Trophoblast cell (in vitro differentiated cells and primary cell): ENCODE measurements at places on chromosomes 7 and 10.

DNA sequence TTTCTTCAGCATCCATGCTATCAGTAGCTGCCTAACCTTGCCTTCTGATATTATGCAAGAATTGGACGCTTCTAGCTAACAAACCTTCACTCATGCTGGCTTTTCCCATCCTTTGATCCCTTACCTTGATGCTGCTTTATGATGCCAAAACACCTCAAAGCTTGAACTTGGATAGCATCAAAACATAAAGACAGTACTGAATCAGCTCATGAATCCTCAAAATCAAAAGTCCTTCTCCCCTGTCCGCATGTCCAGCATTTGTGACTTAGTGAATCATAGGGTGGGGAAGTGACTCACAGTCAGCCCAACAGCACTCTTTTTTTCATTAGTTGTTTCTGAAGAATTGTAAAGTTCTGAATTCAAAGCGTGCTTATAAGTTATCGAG, 89.5 kb upstream of the PIK3CG start:
- peak; percentile 60 for DNase-seq

DNA sequence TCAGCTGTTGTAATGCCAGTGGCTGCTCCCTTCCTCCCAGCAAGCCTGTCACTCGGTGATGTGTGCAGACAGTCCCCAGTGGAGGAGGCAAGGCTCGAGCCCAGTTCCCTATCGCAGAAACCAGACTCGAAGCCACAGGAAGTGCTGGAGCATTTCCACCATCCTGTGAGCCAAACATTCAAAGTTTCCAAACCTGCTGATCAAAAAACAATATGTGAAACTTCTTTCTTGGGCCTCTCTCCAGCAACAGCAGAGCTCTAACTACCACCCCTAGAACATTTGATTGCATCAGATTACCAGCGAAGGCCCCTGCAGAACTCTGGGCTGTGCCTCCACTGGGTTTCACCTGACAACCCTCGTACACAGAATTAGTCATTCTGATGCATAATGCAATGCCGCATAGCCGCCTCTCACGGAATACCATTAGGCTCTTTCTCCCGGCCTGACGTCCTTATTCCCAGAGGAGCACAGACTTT, 94.0 kb downstream of the ELMO1 start:
- no peak for DNase-seq

DNA sequence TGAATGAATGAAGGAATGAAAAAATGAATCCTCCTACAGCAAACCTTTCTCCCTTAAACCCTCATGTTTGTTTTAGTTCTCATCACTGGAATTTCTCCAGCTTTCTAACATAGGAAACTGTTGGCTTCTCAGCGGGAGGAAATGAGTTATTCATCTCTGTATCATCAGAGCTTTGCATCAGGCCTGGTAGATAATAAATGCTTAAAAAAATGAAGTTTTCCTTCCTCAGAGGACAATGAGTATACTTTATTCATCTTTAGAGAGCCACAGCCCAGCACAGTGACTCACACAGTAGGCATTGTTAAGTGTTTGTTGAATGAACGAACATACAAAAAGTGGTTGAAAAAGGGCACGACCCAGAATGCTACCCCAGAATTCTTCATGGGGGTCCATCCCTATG, 62.6 kb downstream of the COL13A1 start:
- DNase-seq = no peak

DNA sequence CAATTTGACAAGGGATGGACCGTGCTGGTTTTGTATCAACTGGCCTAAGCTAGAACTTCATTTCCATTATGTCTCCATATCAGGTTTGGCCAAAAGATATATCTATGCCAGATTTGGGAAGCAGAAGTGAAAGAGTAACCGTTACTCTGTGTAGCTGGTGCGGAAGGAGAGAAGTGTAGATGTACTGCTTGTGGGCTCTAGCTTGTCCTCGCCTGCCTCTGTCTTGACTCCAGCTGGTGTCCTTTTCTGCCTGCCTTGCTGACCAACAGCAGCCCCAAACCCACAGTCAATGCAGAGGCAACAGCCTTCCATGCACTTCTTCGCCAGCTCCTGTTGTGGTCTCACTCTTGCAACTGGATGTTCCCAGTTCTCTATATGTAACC, 128.5 kb downstream of the KIF20B start:
- DNase-seq = no peak

GRCh38 chr7:54354436-54354835, 187.7 kb upstream of the VSTM2A start:
- no peak for DNase-seq

GRCh38 chr7:80760292-80760691, 121.8 kb downstream of the CD36 start:
- DNase-seq = no peak

DNA sequence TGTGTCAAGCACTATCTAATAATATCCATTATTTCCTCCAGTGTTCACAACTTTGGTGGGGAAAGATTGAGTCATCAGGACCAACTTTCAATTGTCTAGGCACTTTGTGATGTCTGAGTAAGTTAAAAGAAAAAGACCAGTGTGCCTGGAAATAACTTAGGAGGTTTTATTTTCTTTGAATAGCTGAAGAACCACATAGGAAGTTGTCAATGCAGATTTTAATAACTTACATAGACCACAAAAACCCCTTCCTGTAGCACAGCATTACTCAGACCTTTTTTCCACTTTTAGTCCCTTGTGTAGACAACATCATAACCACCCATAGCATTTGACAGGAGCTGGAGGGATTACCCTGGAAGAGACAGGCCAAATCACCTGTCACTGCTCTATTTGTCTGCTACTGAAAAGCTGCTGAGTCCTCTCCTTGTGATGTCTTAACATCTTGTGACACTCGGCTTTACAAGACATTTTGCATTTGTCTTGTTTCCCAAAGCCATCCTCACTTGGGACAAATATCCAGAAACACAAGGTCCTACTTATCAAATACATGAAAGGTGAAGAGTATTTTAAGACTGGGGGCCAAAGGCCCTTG, 241.5 kb upstream of the PTER start:
- DNase-seq = no peak

- no peak for DNase-seq
Observed at GRCh38 chr7:129907122-129907736, 45.5 kb downstream of the UBE2H start.

DNA sequence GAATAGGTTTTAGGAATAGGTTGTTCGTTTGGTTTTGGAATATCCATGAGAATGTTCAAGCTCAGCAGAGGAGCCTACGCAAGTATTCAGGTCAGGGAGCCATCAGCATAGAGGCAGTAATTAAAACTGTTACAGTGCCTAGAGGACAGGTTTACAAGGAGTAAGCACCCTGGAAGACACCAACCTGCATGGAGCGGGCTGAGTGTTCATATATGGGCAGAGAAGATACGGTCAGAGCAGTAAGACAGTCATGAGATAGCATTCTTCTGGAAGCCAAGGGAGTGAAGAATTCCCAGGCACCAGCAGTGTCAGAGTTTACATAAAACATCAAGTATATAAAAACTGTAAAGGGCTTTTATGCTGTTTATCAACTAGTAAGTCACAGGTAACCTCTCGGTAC, 96.5 kb downstream of the LRRC4 start:
- DNase-seq = peak; percentile 66

GRCh38 chr7:31254926-31255325, 85.6 kb downstream of the NEUROD6 start:
- DNase-seq = no peak

DNA sequence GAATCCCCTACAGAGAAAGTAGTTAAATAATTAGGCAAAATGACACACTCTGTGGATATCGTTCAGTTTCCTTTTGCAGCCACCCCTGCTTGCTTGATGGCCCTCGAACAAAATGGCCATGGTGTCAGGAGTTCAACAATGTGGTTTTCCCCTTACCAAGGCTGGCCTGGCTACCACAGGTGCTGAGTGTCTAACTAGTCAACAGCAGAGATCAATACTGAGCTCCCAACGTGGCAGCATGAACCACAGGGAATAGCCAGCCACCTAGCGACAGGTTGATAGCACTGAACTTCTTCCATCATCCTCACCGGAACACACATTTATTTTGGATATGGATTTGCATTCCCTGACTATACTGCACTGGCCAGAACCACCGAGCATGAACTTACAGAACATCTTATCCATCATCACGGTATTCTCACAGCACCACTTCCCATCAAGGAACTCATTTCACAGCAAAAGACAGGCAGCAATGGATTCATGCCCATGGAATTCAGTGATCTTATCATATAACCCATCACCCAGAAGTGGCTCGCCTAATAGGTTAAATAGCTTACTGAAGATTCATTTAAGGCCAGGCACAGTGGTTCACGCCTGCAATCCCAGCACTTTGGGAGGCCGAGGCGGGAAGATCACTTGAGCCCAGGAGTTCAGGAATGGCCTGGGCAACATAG, 6.3 kb downstream of the C10orf67 start:
- peak; percentile 95 for DNase-seq

- DNase-seq = no peak
Observed at GRCh38 chr7:121192834-121193233, 136.0 kb upstream of the WNT16 start.

- no peak for DNase-seq
Observed at GRCh38 chr7:92697414-92697813, 107.2 kb upstream of the FAM133B start.

- DNase-seq = no peak
Observed at GRCh38 chr10:86339226-86339865, 27.2 kb downstream of the GRID1 start.

DNA sequence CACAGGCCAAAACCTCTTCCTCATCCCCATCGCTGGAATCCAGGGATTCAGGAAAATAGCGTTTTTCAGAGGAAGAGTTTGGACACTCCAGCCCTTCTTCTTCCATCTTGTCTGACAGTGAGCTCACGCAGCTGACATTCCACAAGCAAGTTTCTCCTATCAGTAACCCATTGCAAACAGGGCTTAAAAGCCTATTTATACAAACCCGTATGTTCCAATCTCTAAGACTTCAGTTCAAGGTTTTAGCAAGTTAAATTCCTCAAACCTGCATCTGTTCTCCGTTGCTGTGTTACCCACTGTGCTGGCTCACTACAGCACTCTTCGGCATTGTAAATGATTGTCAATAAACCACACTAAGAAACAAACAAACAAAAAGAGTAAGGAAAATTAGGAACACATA, 373 bp downstream of the DHX32 start:
- DNase-seq = peak; percentile 32

- peak; percentile 14 for DNase-seq
Observed at GRCh38 chr7:54349229-54349628, 192.9 kb upstream of the VSTM2A start.

- no peak for DNase-seq
Observed at GRCh38 chr10:123134915-123135414, 805 bp upstream of the HMX3 start.

DNA sequence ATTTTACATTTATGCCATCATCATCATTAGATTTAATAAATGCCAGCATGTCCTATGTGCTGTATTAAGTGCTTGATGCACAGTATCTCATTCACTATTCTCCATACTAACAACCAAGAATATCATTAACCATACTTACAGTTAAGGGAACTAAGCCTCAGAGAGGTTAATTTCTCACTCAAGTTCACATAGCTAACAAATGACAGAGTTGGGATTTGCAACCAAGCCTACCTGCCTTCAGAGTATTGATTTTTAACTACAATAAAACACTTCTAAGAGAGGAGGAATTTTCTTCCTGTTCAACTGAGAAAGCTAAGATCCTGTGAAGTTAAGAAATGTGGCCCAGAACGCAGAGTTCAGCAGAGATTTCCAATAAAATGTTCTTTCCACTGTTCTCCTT, 403.0 kb downstream of the KCNMA1 start:
- no peak for DNase-seq

GRCh38 chr7:34844406-34844805, 186.4 kb downstream of the NPSR1 start:
- DNase-seq = no peak

- no peak for DNase-seq
Observed at GRCh38 chr10:129491123-129491734, 24.2 kb downstream of the MGMT start.

DNA sequence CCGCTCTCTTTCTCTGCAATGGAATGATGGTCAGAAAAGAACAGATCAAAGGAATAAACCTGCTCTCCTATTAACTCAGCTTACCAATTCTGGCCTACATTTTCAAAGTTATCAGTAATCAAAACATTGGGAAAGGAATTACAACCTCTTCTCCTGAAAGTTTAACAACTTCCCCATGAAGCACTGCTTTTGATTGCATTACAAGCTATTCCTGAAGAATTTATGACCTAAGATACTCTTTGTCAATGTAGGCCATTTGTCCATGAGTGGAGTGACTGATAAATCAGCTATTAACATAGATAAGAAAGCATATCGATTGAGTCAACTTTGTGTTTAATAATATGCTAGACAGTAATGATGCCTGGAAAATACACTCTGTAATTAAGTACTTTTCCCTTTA, 271.7 kb upstream of the C7orf33 start:
- no peak for DNase-seq

DNA sequence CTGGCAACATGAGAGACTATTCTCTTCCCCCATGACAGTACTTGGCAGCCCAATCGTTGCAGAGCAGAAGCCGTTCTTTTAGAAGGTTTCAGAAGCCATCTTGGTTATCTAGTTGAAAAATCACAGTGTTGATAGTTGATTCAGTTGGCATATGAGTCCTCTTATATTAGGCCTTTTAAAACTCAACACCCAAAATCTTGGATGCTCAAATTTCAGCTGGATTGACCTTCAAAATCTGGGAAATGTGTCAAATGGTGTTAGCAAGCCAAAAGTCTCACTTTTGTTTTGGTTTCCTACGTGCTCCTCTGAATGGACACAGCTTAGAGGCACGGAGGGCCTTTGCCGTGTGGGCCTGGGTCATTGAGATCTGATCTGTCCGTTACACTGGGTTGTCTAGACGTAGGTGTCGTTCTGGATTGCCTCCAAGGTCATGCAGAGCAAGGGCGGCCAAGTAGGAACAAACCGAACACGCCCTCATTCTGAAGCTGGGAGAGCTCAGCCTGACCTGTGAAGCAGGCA, 59.3 kb upstream of the BMPER start:
- DNase-seq = no peak
